Effector memory CD4-positive, alpha-beta T cell (primary cell): ENCODE measurements at places on chromosomes 6 and 20.

DNA sequence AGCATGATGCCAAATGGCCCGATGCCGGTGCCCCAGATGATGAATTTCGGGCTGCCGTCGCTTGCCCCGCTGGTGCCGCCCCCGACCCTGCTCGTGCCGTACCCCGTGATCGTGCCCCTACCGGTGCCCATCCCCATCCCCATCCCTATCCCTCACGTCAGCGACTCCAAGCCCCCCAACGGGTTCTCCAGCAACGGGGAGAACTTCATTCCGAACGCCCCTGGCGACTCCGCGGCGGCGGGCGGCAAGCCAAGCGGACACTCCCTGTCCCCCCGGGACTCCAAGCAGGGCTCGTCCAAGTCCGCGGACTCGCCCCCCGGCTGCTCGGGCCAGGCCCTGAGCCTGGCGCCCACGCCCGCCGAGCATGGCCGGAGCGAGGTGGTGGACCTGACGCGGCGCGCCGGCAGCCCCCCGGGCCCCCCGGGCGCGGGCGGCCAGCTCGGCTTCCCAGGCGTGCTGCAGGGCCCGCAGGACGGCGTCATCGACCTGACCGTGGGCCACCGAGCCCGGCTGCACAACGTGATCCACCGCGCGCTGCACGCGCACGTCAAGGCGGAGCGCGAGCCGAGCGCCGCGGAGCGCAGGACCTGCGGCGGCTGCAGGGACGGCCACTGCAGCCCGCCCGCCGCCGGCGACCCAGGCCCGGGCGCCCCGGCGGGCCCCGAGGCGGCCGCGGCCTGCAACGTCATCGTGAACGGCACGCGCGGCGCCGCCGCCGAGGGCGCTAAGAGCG, 144.6 kb downstream of the SOBP start:
- H3K36me3 ChIP-seq, result no peaks in the 10 kb centered on the region
- DNase-seq, result no peak
- H3K27me3 ChIP-seq, result peaks cover 16% of the 10 kb centered on the region
- H3K4me1 ChIP-seq, result peaks cover 3% of the 10 kb centered on the region

DNA sequence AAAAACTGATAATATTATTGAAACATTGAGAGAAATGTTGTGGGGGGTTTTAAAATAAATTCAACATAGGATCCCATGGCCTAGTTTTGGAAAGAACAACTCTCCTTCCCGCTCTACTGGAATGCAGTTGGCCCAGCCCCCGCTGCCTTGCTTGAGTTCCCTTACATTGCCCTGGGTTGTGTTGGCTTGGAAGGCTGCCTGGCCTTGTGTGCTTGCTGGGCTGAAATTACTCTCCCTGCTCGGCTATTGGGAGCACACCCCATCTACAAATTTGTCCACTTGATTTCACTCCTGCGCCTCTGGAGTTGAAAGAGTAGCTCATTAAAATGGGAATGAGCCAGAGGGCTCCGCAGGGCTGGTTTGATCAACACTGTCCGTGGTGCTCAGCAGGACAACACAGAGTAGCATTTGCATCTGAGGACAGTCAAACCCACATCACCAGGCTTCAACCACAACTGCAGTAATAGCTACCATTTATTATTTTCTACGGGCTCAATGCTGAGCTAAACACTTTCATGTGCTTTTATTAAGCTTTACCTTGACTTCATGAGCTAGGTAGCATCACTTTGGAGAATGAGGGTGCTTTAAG, 35.2 kb downstream of the DOK5 start:
- DNase-seq, result no peak
- H3K27ac ChIP-seq, result no peak overlapping the region
- no peaks in the 10 kb centered on the region for H3K27me3 ChIP-seq
- no peaks in the 10 kb centered on the region for H3K4me1 ChIP-seq

- DNase-seq, result no peak
- H3K4me1 ChIP-seq, result no peaks in the 10 kb centered on the region
- no peaks in the 10 kb centered on the region for H3K27me3 ChIP-seq
- no peaks in the 10 kb centered on the region for H3K36me3 ChIP-seq
- H3K4me3 ChIP-seq, result no peak overlapping the region
- H3K27ac ChIP-seq, result no peak overlapping the region
These were observed 3.3 kb downstream of the ADGRB3 start for GRCh38 chr6:68638230-68638900.

GRCh38 chr20:14477125-14477524, 139.7 kb upstream of the FLRT3 start:
- no peak overlapping the region for H3K27ac ChIP-seq
- no peak overlapping the region for H3K4me3 ChIP-seq
- DNase-seq, result no peak
- H3K36me3 ChIP-seq, result no peaks in the 10 kb centered on the region
- H3K4me1 ChIP-seq, result no peaks in the 10 kb centered on the region

DNA sequence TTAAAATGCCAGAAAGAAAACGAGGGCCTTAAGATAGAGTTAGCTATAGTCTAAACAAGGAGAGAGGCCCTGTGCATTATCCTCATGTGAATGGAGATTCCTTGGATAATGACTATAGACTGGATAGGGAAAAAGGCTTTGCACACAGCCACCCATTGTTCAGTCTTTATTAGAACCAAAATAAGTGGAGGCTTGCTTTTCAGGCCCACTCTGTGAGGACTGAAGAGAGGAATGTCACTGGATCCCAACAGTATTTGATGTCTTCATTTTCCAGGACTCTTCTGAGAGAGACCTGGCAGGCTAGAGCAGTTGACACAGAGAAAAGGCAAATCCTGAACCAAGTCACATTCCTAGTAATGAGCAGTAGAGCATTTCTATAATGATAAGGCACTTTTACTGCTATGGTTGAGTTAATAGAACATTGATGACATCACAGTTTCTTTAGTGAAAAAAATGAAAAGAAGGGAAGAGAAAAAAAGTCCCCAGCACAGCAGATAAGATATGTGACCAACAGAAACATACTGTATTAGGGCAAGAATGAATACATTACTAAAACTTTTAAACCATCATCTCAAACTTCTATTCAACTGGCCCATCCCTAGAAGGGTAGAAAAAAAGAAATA, 315.1 kb downstream of the EPHA7 start:
- H3K27me3 ChIP-seq, result no peaks in the 10 kb centered on the region
- H3K4me1 ChIP-seq, result no peaks in the 10 kb centered on the region
- no peak for DNase-seq
- no peaks in the 10 kb centered on the region for H3K36me3 ChIP-seq
- H3K27ac ChIP-seq, result no peak overlapping the region

DNA sequence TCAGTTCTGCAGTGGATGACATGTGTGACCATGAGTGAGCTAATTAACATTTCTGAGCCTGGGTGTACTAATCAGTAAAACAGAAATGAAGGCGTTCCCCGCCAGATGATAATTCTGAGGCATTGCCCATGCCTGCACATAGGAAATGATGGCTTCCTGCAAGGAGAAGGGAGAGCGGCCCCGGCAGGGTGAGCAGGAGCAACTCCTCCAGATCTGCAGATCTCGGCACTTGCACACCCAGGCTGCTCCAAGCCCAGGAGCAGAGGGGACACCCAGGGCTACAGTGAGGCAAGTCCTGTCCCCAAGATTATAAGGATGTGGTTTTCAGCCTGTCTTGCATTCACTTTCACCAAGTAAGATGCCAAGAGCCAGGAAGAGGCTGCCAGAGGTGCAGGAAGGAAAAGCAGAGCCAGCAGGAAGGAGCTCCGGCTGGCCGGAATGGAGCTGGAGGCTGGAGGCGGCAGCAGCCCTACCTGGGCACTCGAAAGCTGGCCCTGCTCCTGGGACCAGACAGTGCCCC, 177.5 kb upstream of the CST7 start:
- no peak for DNase-seq
- no peaks in the 10 kb centered on the region for H3K27me3 ChIP-seq
- H3K4me3 ChIP-seq, result no peak overlapping the region
- H3K4me1 ChIP-seq, result no peaks in the 10 kb centered on the region

DNA sequence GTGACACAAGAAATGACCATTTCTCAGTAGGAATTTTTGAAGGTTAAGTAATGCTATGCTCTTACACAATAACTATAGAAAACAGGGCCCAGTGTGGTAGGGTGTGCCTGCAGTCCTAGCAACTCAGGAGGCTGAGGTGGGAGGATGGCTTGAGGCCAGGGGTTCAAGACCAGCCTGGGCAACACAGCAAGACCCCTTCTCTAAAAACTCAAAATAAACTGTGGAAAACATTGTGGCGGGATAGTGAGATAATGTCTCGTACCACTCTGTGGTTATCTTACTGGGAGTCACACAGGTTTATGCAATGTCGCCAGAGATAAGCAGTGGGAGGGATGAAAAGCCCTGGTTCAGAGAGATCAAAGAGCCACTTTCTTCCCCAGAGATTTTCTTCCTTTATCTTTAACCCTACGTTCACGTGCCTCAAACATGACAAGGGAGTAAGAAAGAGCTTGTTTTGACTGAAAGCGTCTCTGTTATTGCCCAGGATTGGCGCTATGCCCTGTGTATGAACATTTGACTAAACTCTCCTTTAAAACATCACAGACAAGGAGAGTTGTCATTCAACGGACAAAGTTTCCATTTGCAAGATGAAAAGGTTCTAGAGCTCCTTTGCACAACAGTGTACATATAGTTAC, 13.9 kb downstream of the GCM1 start:
- H3K4me3 ChIP-seq, result no peak overlapping the region
- H3K27me3 ChIP-seq, result no peaks in the 10 kb centered on the region
- no peak for DNase-seq
- no peaks in the 10 kb centered on the region for H3K4me1 ChIP-seq
- H3K36me3 ChIP-seq, result no peaks in the 10 kb centered on the region
- H3K27ac ChIP-seq, result no peak overlapping the region

DNA sequence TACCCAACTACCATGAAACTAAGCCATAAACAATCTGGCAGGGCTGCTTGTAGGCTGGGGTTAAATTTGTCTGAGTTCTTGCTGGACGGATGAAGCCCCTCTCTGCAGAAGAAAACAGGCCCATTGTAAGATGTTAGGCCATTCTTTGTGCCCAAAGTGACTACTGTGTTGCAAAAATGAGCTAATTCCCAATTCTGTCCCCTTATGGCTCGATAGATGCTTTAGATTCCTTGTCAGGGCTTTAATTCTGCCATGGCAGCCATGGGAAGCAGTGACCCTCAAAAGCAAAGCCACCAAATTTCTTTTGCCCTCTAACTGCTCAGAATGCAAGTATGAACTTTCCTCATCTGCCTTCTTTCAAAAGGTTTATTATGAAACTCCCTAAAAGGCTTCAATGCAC, 45.2 kb downstream of the LAMA4 start:
- no peaks in the 10 kb centered on the region for H3K27me3 ChIP-seq
- H3K27ac ChIP-seq, result no peak overlapping the region
- no peak overlapping the region for H3K4me3 ChIP-seq
- no peaks in the 10 kb centered on the region for H3K36me3 ChIP-seq

DNA sequence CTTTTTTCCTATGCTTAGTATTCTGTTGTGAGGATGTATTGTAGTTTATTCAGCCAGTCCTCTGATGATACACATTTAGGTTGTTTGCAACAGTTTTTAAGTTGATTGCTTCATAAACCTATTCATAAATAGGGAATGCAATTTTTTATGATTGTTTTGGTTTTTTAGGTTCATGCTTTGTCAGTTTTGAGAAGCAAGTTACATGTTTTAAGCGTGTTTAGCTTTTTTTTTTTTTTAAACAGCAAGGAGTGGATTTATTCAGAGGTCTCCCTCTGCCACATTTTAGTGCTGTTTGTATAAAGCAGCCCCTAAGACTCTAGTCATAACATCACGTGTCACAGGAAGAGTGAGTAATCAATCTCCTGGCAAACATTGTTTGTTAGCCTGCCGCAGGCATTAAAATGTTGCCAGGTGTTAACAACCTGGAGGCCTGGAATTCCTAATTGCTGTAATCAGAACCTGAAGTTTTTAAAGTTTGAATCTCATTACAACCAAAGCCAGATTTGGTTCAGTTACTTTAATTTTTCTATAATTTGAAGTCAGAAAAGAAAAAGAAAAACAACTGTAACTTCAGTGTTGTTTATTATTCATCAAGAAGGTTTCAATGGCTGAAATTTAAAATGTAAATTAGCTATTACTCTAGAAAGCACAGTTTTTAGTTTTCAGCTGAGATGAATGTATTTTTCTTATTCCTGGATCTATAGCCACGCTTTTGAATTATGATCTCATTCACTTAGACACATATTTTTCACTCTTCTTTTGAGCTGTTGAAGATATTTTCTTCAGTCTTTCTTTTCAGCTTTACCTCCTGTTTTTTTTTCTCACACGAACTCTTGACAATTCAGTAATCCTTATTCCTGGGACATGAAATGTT, 59.2 kb downstream of the KCNS1 start:
- H3K4me1 ChIP-seq, result peaks cover 23% of the 10 kb centered on the region
- DNase-seq, result no peak
- no peaks in the 10 kb centered on the region for H3K27me3 ChIP-seq
- H3K36me3 ChIP-seq, result peaks cover 48% of the 10 kb centered on the region

DNA sequence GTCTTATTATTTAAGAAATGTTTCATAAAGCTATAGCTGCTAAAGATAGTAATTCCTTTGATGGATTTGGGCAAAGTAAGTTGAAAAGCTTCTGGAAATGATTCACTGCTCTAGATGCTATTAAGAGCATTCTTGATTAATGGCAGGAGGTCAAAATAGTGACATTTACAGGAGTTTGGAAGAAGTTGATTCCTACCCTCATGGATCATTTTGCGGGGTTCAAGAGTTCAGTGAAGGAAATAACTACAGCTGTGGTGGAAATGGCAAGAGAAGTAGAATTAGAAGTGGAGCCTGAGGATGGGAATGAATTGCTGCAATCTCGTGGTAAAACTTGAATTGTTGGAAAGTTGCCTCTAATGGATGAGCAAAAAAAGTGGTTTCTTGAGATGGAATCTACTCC, 316.1 kb downstream of the UTRN start:
- DNase-seq, result no peak
- no peaks in the 10 kb centered on the region for H3K27me3 ChIP-seq
- no peak overlapping the region for H3K27ac ChIP-seq
- no peak overlapping the region for H3K4me3 ChIP-seq

DNA sequence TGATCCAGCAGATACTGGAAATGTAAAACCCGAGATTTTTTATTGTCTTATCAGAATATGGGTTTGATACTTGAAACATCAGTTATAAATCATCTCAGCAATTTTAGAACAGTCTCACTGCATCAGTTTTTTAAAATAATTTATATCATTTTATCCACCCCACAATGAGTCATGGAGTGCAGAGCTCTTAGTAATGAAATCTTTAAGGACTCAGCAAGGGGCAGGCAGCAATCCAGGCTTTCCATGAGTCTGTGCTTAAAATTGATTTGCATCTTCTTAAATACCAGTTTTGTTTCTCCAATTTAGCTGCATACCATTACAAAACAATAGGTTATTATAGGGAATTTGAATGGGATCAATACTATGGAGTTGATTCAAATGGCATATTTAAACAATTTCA, 832.3 kb downstream of the C6orf118 start:
- no peaks in the 10 kb centered on the region for H3K36me3 ChIP-seq
- DNase-seq, result no peak
- H3K4me3 ChIP-seq, result no peak overlapping the region
- no peaks in the 10 kb centered on the region for H3K4me1 ChIP-seq
- no peak overlapping the region for H3K27ac ChIP-seq
- no peaks in the 10 kb centered on the region for H3K27me3 ChIP-seq

GRCh38 chr6:118669561-118669960, 18.2 kb upstream of the CEP85L start:
- no peaks in the 10 kb centered on the region for H3K36me3 ChIP-seq
- H3K27me3 ChIP-seq, result no peaks in the 10 kb centered on the region
- H3K4me1 ChIP-seq, result peaks cover 13% of the 10 kb centered on the region
- no peak overlapping the region for H3K27ac ChIP-seq
- no peak for DNase-seq
